ENCODE measurements at places on chromosomes 11 and 22.

GRCh38 chr22:23223569-23224317 lies 43.4 kb downstream of the BCR start:
- H3K4me3 ChIP-seq: no peak overlapping the region
- peaks cover 85% of the 10 kb centered on the region for H3K4me1 ChIP-seq
- H3K27ac ChIP-seq: peak overlapping the region; percentile 31
- H3K27me3 ChIP-seq: no peaks in the 10 kb centered on the region
- H3K36me3 ChIP-seq: peaks cover 10% of the 10 kb centered on the region

- H3K36me3 ChIP-seq: no peaks in the 10 kb centered on the region
- H3K4me3 ChIP-seq: no peak overlapping the region
- no peak overlapping the region for H3K27ac ChIP-seq
- H3K4me1 ChIP-seq: no peaks in the 10 kb centered on the region
- H3K27me3 ChIP-seq: peaks cover 7% of the 10 kb centered on the region
- DNase-seq: no peak
Observed at GRCh38 chr11:116643521-116643920, 129.3 kb downstream of the BUD13 start.

GRCh38 chr11:408154-409007 lies 6.4 kb downstream of the SIGIRR start:
- H3K27ac ChIP-seq: no peak overlapping the region
- H3K27me3 ChIP-seq: no peaks in the 10 kb centered on the region
- DNase-seq: no peak

- DNase-seq: no peak
- H3K27me3 ChIP-seq: no peaks in the 10 kb centered on the region
- no peak overlapping the region for H3K27ac ChIP-seq
- H3K36me3 ChIP-seq: peaks cover 17% of the 10 kb centered on the region
- no peak overlapping the region for H3K4me3 ChIP-seq
Observed at GRCh38 chr11:82980947-82981346, 79.4 kb downstream of the DDIAS start.

DNA sequence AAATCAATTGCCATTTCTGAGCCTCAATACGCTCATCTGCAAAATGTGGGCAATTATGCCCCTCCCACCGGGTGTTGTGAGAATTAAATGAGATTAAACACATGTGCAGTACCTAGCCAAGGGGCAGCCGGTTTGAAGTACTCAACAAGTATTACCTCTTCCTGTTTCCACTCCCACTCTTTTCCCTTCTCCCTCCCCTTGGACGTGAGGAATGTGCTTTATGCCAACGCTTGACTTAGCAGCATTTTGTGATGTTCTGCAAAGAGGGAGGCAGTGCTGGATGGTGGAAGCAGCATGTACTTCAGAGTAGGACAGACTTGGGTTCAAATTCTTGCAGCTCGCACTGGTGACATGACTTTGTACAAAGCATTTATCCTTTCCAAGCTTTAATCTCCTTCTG lies 306.0 kb downstream of the BUD13 start:
- H3K27ac ChIP-seq: no peak overlapping the region
- DNase-seq: no peak
- H3K36me3 ChIP-seq: no peaks in the 10 kb centered on the region
- H3K4me1 ChIP-seq: no peaks in the 10 kb centered on the region
- H3K4me3 ChIP-seq: no peak overlapping the region

GRCh38 chr11:32830413-32830738 lies 649 bp downstream of the PRRG4 start:
- no peaks in the 10 kb centered on the region for H3K36me3 ChIP-seq
- no peak for DNase-seq
- H3K4me1 ChIP-seq: peaks cover 15% of the 10 kb centered on the region
- peak overlapping the region; percentile 76 for H3K4me3 ChIP-seq

GRCh38 chr11:38646382-38646781 lies 2048.3 kb upstream of the RAG2 start:
- no peak for DNase-seq
- H3K36me3 ChIP-seq: peaks cover 2% of the 10 kb centered on the region
- H3K4me3 ChIP-seq: no peak overlapping the region
- H3K27ac ChIP-seq: no peak overlapping the region

Measured in activated T-cell treated with anti-CD3 and anti-CD28 coated beads, Interleukin-2, amount 50 U/mL, for 72 hours (primary cell).